ENCODE measurements at places on chromosomes 2 and 18. TPM values are rescaled to one million over a fixed set of nuclear protein-coding genes. Genes with fewer than 3 reads are reported as not detected.

The TNFRSF11A gene
- 17.1 TPM for total RNA-seq

The TMEM169 gene
- total RNA-seq, result 0.45 TPM

The CXXC1 gene
- total RNA-seq, result 42.5 TPM

The ANKRD62 gene
- total RNA-seq, result not detected

The SLC16A14 gene
- 2.5 TPM for total RNA-seq

The TTC21B gene
- total RNA-seq, result 13.5 TPM

The LTBP1 gene
- 15.4 TPM for total RNA-seq

The CCDC148 gene
- 0.35 TPM for total RNA-seq

The ESPNL gene
- 0.48 TPM for total RNA-seq

The CFAP221 gene
- total RNA-seq, result 2.3 TPM

The EIF2B4 gene
- total RNA-seq, result 47.0 TPM

The AQP4 gene
- total RNA-seq, result not detected

The ACKR3 gene
- total RNA-seq, result 74.1 TPM

The CELF4 gene
- 0.39 TPM for total RNA-seq

The RUFY4 gene
- 0.42 TPM for total RNA-seq

The FLACC1 gene
- 2.8 TPM for total RNA-seq

The DLX2 gene
- not detected for total RNA-seq

The RNF152 gene
- total RNA-seq, result 9.6 TPM

The SPHKAP gene
- not detected for total RNA-seq

The MBD1 gene
- total RNA-seq, result 55.2 TPM

The DPYSL5 gene
- not detected for total RNA-seq

The MSTN gene
- 0.48 TPM for total RNA-seq

The ATP6V1C2 gene
- 1.4 TPM for total RNA-seq

The LRRTM4 gene
- total RNA-seq, result 0.55 TPM

The LYPD6 gene
- not detected for total RNA-seq

The ZNF407 gene
- total RNA-seq, result 14.4 TPM

The NDC80 gene
- 0.29 TPM for total RNA-seq

The DSC2 gene
- 11.9 TPM for total RNA-seq

The DSG1 gene
- not detected for total RNA-seq

The UGT1A3 gene
- total RNA-seq, result not detected

The TNS1 gene
- total RNA-seq, result 449 TPM

The SLC9A4 gene
- total RNA-seq, result not detected

All from mesenteric fat pad (tissue), 1 donor.